Activated CD8-positive, alpha-beta memory T cell treated with anti-CD3 and anti-CD28 coated beads for 4 hours (primary cell): ENCODE measurements at places on chromosomes 1 and 21.

- no peak for DNase-seq
Measured at GRCh38 chr1:200542162-200542561, 78.4 kb downstream of the KIF14 start.

DNA sequence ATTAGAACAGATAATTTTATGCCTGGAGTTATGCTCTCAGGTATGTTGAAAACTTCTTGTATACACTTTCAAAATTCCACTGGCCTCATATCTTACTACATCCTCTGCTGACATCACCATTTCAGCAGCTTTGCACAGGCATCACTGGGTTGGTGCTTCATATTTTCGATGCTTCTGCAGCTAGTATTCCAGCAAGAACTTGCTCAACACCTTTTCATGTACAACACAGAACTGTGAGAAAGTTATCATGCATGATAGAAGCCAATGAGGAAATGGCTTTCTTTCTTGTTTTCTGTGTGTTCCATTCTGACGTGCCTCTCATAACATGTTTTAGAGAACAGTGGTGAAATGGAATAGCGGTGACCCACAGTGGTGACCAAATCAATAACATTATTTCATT, 5.1 kb upstream of the GBP5 start:
- no peak for DNase-seq

DNA sequence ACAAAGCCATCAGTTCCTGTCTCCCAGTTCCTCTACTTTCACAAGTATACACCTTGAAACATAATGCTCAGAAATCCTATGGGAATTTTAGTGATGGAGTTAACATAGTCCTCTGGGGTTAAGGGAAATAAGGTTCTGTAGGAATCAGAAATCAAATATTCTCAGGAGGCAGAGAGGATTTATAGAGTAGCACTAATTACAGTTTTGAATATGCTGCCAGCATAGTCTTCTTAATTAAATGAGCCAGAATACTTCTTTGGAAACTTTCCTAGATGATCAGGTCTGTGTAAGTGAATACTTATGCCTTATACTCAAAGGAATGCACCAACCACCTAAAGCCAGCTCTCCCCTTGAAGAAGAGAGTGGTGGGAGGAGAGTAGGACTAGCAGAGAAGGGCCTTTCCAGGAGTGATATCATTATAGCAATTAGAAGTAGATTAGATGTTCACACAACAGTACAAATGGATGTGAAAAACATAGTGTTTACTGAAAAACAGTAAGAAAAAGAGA, 31.4 kb upstream of the DIRAS3 start:
- DNase-seq = no peak

DNA sequence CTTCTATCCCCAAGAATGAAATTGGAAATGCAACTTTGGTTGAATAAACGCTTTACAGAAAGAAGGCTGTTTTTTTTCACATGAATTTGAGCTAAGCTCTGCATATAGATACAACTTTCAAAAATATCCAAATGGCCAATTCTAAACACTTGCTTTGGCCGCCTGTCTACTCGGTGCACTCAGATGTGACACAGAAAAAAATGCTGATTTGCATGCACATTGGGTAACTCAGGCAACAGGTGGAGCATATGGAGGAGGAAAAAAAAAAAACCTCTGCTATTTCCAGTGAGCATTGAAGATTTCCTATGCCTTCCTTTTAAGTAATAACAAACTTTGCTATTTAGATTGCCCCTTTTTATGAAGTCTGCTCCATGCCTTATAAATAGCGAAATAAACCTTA, 262.5 kb downstream of the GRIK1 start:
- no peak for DNase-seq

- DNase-seq = no peak
Measured at GRCh38 chr1:61261595-61261994, 179.2 kb downstream of the NFIA start.

DNA sequence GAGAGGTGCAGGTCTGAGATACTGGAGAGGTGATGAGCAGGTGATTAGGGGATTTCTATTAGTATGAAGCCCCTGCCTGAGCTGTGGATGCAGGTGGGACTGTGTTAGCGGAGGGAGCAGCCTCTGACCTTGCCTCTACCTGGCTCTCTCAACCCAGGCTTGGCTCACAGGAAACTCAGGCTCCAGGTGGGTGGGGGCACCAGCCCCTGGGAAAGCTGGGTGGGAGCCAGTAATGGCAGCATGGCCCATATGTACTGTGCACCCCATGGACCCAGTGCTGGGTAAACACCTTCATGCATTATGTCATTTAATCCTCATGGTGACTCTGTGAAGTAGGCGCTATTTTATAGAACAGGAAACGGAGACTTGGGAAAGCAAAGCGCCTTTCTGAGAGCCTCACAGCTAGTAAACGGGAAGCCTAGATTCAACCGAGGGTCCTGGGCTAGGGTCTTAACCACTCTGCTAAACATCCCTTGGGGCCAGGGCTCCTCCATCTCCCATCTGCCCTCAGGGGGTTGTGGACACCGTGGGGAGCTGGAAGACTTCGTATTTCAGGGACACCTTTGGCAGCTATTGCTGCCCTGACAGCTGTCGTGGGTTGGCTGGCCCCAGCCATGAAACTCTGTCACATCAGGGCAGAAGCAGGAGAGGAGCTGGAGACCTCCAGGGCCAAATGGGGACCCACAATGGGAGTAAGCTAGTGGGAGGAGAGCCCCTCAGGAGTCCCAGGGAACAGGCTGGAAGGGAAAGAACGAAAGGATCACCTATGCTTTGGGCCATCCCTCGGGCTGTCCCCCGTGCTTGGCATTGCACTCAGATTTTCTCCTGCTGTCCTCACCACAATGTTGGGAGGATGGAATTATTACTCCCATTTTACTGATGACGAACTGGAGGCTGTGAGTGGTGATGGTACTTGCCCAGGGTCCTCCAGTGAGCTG, 59.6 kb upstream of the CSF3R start:
- no peak for DNase-seq

DNA sequence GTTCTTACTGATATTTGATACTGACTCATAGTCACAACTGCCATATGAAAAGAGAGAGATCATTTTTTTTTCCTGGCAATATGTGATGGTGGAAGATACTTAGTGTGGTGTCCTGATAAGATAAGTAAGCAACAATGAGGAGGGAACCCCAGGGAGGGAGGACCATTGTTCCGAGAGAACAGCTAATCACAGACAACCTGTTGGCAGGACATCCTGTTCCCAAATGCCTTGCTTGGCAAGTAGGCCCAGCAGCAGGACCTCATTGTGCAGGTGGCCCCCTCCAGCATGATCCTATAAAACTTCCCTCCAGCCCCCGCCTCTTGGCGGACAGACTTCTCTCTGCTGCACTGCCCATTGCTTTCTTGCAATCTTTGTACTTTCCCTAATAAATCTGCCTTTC, 329.4 kb upstream of the CHRM3 start:
- no peak for DNase-seq

DNA sequence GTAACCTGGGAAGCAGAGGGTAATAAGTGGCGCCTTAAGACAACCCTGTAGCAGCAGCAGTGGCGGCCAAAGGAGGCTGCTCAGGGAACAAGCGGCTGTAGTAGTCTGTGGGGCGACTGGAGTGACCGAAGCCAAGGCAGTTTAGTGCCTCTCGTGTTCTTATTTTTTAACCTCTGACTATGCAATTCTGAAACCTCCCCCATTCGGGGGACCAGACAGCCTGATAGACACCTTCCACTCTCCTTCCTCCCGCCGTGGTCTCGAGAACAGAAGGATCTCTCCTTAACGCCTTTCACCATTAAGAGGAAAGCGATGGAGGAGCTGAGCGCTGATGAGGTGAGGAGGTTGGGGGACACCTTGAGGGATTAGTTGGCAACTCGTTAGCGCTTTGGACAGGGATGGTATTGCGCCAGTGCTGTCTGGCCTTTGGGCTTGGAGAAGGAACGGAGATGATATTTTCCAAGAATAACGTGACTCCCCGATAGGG, 644 bp downstream of the UBE4B start:
- no peak for DNase-seq

GRCh38 chr1:20723159-20723536, 5.3 kb upstream of the KIF17 start:
- no peak for DNase-seq

DNA sequence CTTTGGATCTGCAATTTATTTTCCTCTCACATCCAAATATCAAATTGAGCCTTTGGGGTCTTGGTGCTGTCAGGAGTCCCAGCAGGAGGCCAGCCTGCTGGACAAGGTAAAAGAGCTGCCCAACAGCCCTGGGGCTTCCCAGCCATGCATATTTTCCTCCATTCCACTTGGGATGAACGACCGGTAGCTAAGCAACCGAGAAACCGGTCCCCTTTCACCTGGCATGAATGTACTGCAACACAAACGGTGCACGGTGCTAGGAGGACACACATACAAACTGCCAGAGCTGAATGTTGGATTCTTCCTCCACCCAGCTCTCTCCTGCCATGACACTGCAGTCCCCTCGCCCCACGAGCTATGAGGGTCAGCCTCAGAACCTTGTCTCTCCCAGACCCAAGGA, 42.7 kb downstream of the BCAR3 start:
- DNase-seq = no peak

DNA sequence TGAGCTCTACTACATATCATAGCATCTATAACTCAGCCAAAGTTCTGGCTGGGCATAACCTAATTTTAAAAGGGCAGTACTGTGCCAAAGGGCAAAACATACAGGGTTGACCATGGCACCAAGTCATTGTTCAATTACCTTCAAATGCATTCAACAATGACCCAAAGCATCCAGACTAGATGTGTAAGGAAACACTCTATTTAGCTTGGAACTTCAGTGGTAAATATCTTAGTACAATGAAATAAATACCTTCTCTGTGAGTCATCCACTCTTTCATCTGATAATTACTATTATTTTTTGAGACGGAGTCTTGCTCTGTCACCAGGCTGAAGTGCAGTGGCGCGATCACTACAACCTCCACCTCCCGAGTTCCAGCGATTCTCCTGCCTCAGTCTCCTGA, 70.0 kb downstream of the NVL start:
- DNase-seq = no peak

- DNase-seq = no peak
Measured at GRCh38 chr1:208499601-208500000, 255.4 kb upstream of the PLXNA2 start.

GRCh38 chr1:15640667-15641066, 23.4 kb downstream of the DDI2 start:
- DNase-seq = no peak

DNA sequence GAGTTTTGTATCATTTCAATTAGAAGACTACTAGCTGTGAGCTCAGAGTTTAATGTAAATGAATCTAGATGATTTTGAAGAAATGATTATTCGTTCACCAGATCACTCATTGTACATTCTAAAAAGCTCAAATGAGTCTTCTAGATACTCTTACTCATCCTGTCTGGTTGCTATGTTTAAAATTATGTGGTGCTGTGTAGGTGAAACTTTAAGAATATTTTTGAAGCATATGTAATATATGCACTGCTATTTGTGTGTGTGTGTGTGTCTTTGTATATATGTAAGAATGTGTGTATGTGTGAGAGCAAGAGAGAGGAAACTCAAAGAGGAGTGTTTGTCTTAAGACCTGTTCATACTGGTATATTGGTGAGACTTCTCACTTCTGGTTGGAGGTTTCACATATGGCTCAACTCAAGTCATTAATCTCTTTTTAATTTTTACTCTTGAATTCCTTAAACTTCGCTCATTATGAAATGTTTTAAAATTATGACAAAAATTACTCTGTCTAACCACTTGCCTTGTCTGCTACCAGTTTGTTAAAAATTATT, 8.6 kb upstream of the C1orf105 start:
- DNase-seq = no peak

GRCh38 chr1:18951818-18952391, 4.6 kb downstream of the IFFO2 start:
- peak; percentile 63 for DNase-seq

DNA sequence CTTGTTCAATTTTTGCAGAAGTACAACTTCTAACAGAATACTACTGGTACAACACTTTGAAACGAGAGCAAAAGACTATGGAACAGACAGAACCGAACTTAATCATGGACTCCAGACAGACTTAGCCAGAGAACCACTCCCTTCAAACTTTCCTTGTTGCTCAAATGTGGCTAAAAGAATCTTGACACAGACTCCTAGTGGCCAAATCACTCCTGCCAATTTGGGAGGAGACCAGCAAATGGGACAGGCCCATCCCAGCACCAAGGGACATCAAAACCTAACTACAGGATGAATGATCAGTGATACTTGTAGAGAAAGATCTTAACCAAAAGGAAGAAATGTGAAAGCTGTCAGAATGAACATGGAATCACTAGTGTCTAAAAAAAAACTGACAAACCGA, 154.0 kb downstream of the MATN1 start:
- DNase-seq = no peak

DNA sequence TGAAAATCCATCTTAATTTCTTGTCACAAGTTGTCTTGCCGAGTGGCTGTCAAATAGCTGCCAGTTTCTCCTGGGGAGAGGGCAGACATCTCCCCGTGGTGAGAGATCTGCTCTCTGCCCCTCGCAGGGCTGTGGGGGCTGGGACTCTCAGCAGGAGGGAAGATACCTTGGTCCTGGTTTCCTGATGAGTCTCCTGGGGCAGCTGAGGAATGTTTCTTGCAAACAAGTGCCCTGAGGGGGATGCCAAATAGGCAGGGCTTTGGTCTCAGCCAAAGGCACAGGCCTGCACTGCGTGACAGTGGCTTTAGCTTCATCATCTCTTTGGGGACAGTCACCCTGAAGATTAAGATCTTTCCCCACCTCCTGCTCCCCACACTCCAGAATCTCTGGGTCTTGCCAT, 40.9 kb downstream of the SYT6 start:
- no peak for DNase-seq

GRCh38 chr1:241079047-241079446, 278.0 kb downstream of the RGS7 start:
- no peak for DNase-seq

DNA sequence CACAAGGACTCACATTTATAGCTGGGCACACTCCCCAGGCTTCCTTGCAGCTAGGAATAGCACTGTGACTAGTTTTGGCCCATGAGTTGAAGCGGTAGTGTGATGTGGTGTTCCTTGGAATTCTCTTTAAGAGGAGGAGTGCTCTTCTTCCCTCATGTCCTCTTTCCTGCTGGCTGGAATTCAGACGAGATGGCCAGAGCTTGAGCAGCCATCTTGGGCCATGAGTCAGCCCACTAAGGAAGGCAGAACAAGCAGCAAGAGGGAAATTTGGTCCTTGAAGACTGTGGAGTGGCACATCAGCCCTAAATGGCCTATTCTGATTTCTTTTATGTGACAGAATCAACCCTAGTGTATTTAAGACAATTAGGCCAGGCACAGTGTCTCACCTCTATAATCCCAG, 20.0 kb downstream of the HTR6 start:
- DNase-seq = no peak

- no peak for DNase-seq
Measured at GRCh38 chr1:47991187-47991586, 6.0 kb downstream of the TRABD2B start.

DNA sequence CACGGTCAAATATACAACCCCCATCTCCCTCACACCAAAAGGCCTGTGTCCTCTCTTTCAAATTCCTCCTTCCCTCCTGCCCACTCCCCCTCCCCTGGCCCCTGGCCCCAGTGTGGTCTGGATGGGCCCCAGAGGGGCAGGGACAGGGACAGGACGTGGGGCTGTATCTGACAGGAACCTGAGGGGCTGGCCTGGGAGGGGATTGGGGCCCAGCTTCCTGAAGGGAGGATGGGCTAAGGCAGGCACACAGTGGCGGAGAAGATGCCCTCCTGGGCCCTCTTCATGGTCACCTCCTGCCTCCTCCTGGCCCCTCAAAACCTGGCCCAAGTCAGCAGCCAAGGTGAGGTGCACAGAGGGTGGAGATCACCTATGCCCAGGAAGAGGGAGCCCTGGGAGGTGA, at the start of gene MPL:
Gene MPL (plus strand): TSS at position 231 of the 400 bp plus-strand sequence. CDS start 31 bp downstream, at position 262.
- no peak for DNase-seq
